CD4-positive, alpha-beta memory T cell (primary cell): ENCODE measurements at places on chromosomes 6 and 20.

DNA sequence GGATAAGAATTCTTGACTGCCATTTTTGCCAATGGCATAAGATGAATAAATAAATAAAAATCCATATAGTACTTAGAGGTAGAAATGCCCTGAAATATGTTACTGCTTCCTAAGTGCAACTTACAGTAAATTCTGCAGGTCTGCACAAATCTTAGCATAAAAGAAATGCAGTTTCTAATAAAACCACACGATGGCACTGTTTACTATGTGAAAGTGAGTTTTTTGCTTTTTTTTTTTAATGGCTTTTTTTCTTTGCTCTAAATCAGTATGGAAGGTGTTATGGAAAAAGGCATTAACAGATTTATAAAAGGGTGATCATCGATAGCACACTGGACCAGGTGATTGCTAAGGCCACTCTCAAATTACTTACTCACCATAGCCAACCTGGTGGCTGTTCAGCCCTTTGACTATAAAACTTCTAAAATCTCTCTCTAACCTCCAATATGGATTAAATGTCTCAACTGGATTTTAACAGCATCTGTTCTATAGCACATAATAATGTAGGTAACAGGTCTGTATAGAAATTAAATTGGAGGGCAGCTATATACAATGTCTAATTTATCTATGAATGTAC is 45.8 kb downstream of the AHI1 start:
- no peaks in the 10 kb centered on the region for H3K4me1 ChIP-seq
- DNase-seq = no peak
- H3K27me3 ChIP-seq = no peaks in the 10 kb centered on the region
- no peak overlapping the region for H3K27ac ChIP-seq
- no peaks in the 10 kb centered on the region for H3K36me3 ChIP-seq

DNA sequence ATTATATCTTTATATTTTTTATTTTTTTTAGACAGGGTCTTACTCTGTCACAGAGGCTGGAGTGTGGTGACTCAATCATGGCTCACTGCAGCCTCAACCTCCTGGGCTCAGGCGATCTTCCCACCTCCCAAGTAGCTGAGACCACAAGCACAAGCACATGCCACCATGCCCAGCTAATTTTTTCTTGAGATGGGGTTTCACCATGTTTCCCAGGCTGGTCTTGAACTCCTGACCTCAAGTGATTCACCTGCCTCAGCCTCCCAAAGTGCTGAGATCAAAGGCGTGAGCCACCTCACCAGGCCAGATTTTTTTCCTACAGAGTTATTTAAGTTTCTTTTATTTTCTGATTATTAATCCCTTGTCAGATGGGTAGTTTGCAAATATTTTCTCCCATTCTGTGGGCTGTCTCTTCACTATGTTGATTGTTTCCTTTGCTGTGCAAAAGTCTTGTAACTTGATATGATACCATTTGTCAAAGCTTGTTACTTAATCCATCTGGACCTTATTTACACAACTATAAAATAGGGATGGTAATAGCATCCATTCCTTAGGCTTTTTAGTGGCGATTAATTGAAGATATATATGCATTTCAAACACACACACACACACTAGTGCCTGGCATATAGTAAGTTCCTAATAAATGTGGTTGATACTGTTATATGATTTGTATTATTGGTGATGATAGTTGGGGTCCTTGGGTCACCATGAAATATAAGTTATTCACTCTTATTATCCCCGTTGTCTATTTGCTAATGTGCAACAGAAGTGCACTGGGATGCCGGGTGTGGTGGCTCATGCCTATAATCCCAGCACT is 187.1 kb downstream of the BCAS1 start:
- H3K27ac ChIP-seq = no peak overlapping the region
- no peaks in the 10 kb centered on the region for H3K27me3 ChIP-seq
- DNase-seq = no peak
- H3K4me1 ChIP-seq = peaks cover 17% of the 10 kb centered on the region

GRCh38 chr20:57653910-57654309 is 33.7 kb upstream of the ZBP1 start:
- no peak for DNase-seq
- no peak overlapping the region for H3K27ac ChIP-seq
- H3K27me3 ChIP-seq = no peaks in the 10 kb centered on the region

DNA sequence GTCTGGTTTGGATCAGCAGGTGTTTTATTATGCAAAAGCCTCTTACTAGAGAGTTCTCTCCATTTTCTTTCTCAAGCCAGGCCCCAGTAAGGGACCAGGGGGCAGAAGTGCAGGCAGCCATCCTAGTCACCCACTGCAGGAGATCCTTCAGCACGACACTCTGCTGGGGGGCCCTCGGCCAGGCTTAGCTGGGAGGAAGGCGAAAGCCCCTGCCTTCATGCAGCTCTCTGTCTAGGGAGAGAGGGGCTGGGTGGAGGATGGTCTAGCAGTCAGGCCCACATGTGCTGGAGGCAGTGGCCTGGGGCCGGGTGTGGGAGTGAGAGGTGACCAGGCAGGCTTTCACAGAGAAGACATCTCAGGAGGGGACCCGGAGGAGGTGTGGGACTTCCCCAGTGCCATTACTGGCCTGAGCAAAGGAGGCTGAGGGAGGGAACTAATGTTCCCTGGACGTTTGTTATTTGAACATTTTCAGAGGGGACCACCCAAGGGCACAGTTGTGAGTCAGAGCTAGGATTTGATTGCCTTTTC is 33.5 kb upstream of the VSTM2L start:
- peaks cover 14% of the 10 kb centered on the region for H3K36me3 ChIP-seq
- no peak overlapping the region for H3K27ac ChIP-seq
- no peak for DNase-seq

- H3K4me3 ChIP-seq = no peak overlapping the region
- H3K4me1 ChIP-seq = no peaks in the 10 kb centered on the region
- DNase-seq = no peak
Observed at GRCh38 chr6:46914279-46914810, 7.4 kb downstream of the ADGRF5 start.

DNA sequence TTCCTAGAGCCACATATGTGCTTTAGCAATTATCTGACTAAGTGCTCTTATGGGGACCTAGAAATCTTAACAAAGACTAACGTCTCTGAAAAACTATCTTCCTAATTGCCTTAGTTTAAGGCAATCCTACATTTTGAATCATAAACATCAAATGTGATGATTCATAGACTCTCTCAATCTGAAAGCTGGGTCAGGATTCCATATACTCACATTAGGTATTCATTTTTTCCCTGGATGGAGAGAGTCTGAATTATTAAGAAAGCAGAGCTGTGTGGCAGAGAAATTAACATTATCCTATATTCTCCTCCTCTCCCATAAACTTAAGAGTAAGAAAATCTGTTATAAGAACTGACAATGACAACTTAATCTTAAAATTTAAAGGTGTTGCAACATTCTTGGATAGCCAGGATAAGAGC is 1.6 kb upstream of the PRL start:
- no peaks in the 10 kb centered on the region for H3K36me3 ChIP-seq
- H3K27ac ChIP-seq = no peak overlapping the region
- H3K27me3 ChIP-seq = no peaks in the 10 kb centered on the region

DNA sequence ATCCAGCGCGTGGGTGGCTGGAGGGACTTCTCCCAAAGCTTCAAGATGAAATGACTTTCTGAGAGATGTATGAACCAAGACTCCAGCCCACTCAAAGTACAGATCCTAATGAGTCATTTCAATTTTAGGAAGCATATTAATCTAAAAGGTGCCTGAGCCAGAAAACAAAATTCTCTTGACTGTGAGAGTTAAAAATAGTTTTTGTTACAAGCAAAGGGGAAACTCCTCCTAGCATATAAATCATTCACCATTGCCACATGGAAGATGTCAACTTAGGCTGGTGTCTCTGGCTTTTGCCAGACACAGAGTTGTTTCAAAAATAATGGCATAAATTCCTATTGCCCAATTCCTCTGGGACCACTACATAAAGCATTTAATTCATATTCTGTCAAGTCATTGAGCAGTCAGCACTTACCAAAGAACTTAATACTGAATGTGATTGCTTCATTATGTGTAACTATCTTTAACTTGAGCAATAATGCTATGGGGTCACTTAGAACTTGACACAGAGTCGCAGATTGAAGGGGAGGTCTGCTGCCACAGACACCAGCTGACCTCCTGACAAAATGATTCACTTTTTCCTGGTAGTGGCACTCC is 280.6 kb downstream of the SLC35F1 start:
- H3K4me1 ChIP-seq = peaks cover 3% of the 10 kb centered on the region
- no peaks in the 10 kb centered on the region for H3K27me3 ChIP-seq
- no peaks in the 10 kb centered on the region for H3K36me3 ChIP-seq
- H3K27ac ChIP-seq = no peak overlapping the region

DNA sequence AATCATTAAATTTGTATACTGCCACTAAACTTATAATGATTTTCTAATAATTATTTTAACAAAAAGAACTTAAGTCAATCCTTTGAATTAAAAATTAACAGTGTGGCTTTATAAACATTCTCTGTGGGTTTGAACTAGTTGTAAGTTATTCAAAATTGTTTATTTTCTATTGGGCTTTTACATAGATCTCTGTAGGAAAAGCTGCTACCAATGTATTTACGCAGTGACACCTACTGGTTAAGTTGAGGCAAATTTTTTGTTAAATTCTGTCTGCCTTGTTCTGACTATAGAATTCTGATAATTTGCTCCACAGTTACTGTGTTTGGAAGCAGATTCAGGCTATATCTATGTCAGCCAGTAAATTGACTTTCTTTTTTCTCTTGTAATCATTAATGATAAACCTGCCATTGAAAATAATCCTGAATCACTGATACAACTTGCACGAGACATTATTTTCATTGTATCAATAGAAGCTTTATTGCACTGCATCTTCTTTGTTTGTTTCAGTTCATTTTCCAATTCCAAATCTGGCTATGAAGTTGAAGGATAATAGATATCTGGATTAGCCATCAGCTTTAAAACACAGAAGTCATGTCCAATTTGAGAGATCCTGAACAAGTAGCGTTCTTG is 66.0 kb upstream of the UTRN start:
- DNase-seq = peak; percentile 58
- no peaks in the 10 kb centered on the region for H3K27me3 ChIP-seq
- H3K36me3 ChIP-seq = no peaks in the 10 kb centered on the region

DNA sequence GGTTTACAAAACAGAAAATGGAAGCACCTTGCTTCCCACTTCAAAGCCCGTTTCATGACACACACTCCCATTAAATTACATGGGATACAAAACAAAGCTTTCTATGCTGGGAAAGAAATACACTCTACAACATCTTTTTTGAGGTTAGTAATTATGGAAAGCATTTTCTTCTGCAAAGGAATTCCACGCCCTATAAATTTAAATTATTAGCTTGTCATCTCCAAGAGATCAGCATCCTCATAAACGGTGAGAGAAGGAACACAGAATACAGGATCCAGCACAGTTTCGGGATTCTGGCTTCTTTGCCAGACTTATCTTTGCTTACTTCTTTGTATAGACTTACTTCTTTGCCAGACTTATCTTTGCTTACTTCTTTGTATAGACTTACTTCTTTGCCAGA is 1.3 kb upstream of the SMPDL3A start:
- no peak overlapping the region for H3K27ac ChIP-seq
- no peak overlapping the region for H3K4me3 ChIP-seq
- no peak for DNase-seq
- no peaks in the 10 kb centered on the region for H3K4me1 ChIP-seq
- no peaks in the 10 kb centered on the region for H3K36me3 ChIP-seq

DNA sequence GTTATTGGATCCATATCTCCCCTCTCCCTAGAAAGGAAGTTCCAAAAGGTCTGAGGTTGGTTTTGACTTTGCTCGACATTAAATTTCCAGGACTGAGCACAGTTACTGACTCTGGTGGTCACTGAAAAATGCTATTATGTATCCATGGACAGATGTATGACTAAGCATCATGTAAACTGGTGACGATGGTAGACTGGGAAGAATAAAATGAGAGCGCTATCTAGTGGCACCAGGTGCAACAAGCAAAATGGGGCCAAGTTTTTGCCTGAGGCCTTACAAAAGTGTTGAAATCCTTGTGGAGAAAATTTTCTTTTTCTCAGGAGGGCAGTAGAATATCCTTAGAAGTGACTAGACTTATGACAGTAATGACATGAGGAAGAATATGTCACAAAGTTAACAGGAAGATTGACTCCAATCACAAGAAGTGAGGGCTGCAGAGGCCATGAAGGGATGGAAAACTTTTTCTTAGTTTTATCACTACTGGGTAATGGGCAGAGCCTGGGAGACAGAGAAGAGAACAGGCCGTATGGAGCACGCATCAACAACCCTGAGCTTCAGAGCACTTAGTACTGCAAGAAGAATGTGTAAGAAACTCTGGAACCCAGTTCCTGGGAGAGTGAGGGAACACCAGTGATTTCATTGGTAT is 88.9 kb upstream of the ELOVL5 start:
- no peak overlapping the region for H3K4me3 ChIP-seq
- H3K4me1 ChIP-seq = no peaks in the 10 kb centered on the region
- no peaks in the 10 kb centered on the region for H3K36me3 ChIP-seq

- H3K27me3 ChIP-seq = no peaks in the 10 kb centered on the region
- H3K27ac ChIP-seq = no peak overlapping the region
- no peaks in the 10 kb centered on the region for H3K36me3 ChIP-seq
- no peak overlapping the region for H3K4me3 ChIP-seq
- no peak for DNase-seq
- H3K4me1 ChIP-seq = no peaks in the 10 kb centered on the region
Observed at GRCh38 chr20:50595988-50596693, 86.0 kb downstream of the PTPN1 start.

GRCh38 chr6:89637960-89638319 is 607 bp downstream of the LYRM2 start:
- H3K27me3 ChIP-seq = no peaks in the 10 kb centered on the region
- peaks cover 18% of the 10 kb centered on the region for H3K4me1 ChIP-seq
- no peak for DNase-seq
- H3K27ac ChIP-seq = peak overlapping the region; percentile 95
- H3K4me3 ChIP-seq = peak overlapping the region; percentile 97

DNA sequence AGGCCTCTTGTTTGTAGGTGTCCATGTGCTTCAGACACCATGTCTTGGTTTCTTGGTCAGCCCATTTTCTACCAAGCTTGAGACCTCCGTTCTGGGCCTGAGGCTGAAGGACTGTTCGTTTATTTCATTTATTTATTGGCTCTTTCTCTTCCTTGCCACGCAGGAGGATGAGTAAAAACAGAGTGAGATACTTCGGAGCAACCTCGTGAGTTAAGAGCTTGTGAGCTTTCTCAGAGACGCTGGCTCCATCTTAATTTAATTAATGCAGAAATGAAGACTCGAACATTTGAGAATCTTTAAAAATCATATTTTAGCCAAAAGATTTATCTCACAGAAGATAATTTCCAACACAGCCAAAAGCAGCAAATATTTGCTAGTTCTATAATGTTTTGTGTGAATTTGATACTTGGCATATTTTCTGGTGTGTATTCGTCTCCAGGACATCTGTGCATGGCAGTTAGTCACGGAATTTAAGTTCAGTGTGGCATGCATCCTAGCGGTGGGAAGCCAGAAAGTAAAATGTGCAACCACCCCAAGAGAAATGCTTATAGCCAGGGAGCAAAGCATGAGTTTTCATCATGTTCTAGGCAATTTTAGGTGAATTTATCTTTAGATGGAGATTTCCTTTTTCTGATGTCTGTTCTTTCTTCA is 76.0 kb downstream of the THBS2 start:
- no peak overlapping the region for H3K4me3 ChIP-seq
- H3K27me3 ChIP-seq = no peaks in the 10 kb centered on the region
- H3K36me3 ChIP-seq = no peaks in the 10 kb centered on the region
- no peak for DNase-seq

- H3K27me3 ChIP-seq = no peaks in the 10 kb centered on the region
- H3K4me3 ChIP-seq = no peak overlapping the region
- H3K36me3 ChIP-seq = no peaks in the 10 kb centered on the region
- no peak for DNase-seq
- no peak overlapping the region for H3K27ac ChIP-seq
Observed at GRCh38 chr6:114319749-114320148, 23.1 kb downstream of the HS3ST5 start.

GRCh38 chr6:122422614-122423267 is 23.3 kb downstream of the HSF2 start:
- no peaks in the 10 kb centered on the region for H3K4me1 ChIP-seq
- no peaks in the 10 kb centered on the region for H3K27me3 ChIP-seq
- no peak overlapping the region for H3K27ac ChIP-seq
- DNase-seq = no peak
- H3K4me3 ChIP-seq = no peak overlapping the region
